ENCODE measurements at places on chromosomes 6 and 20.

GRCh38 chr6:77740380-77740779, 87.5 kb downstream of the MEI4 start:
- no peak for DNase-seq

GRCh38 chr6:31666337-31666965, 571 bp downstream of the CSNK2B start:
- no peak for DNase-seq

DNA sequence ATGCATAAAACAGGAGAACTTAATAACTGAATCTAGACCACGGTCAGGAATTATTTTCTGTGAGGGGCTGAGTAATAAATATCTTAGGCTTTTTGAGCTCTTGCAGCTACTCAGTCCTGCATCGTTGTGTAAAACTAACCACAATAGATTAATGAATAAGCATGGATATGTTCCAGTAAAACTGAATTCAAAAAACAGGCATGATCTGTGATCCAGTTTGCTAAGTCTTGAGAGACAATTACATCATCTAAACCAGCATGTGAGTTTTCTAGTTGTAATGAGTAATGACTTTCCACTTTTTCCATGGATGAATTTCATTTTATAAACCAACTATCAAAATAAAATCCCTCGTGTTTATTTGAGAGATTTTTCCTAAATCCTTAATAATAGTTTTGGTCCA, 336.8 kb downstream of the RFPL4B start:
- DNase-seq, result peak; percentile 27

GRCh38 chr6:169960521-169960885, 209.1 kb downstream of the ERMARD start:
- no peak for DNase-seq

DNA sequence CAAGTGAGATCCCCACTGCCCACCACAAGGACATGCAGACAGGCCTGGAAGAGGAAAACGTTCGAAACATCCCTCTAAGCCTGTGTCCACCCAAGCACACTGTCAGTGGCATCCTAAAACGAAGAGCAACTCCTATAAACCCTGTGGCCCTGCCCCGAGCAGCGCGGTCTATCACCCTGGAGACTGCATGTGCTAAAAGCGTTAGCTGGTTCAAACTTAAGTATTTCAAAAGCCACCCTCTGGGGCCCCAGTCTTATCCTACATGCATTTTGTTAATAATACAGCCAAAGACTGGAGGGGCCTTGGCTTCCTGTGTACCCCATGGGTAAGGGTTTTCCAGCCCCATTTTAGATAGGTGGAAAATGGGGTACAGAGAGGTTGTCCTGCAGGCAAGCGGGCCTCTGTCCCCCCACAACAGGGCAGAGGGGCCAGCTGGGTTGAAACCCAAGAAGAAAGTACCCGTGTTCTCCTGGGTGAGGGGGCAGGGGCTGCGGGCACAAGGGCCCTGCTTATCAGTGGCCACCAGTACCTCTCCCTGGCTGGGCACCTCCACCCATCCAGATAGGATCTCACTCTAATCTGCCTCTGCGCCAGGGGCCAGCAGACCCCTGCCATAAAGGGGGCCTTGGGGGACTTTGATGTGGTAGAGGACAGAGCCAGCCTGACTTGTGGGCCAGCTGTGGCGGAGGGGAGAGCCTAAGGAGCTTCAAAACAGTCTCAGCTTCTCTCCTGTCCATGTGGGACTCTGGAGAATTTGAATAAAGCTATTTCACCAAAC, 28.3 kb downstream of the PREX1 start:
- no peak for DNase-seq

- DNase-seq, result no peak
Observed at GRCh38 chr6:109308018-109308492, 74.2 kb downstream of the CD164 start.

DNA sequence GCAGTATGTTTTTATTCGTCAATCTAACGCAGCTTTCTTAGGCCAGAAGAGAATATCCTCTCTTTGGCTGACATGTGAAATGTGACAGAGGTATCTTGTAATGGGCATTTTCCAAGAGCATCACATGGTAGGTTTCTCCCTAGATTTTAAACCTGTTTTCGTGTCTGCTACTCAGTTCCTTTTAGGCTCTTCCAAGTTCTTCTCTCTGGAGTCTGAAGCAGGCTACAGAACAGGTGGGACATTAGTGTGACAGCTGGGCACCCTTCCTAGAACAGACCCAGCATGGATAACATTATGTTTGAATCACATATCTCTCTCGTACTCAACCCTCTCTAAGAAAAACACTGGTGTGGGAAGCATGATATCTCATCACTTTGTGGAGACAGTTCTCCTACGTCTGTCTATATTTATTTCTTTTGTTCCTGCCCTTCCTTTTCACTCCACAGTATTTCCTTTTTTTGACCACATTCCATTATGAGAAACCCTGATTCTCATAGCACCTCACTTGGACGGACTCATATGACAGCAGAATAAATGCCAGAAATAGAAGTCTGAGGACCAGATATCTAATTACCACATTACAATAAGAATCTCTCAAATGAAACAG, 263.4 kb downstream of the NKAIN2 start:
- no peak for DNase-seq

GRCh38 chr6:27814665-27815424, 97.4 kb downstream of the OR2B2 start:
- DNase-seq, result peak; percentile 87

DNA sequence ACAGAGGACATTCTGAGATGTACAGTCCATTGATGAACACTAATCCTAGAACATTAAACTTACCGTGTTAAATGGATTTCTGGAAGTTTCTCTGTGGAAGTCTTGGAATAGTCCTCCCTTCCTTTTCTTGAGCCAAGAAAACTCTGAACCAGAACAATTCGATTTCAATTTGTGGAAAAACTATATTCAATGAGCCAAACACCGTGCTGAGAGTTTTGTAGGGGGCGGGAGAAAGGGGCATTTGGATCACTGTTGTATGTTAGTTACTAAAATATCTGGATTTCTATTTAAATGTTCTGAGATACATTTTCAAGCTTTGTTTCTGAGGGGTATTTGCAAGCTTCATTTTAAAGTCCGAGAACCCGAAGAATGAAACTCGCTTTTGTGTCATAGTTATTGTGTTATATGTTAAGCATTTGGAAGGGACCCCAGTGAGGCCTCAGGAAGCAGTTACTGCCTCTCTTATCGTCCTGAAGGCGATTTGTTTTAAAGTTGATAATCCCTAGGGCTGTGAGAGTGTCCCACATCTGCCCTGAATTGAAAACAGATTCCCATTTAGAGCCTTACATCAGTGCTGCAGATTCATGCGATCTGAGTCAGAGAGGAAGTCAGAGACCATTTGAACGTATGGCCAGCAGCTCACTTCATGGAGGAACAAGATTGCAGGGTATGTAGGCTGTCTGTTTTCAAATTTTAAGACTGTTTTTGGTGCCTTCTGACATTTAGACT, 70.8 kb upstream of the SASH1 start:
- peak; percentile 51 for DNase-seq

DNA sequence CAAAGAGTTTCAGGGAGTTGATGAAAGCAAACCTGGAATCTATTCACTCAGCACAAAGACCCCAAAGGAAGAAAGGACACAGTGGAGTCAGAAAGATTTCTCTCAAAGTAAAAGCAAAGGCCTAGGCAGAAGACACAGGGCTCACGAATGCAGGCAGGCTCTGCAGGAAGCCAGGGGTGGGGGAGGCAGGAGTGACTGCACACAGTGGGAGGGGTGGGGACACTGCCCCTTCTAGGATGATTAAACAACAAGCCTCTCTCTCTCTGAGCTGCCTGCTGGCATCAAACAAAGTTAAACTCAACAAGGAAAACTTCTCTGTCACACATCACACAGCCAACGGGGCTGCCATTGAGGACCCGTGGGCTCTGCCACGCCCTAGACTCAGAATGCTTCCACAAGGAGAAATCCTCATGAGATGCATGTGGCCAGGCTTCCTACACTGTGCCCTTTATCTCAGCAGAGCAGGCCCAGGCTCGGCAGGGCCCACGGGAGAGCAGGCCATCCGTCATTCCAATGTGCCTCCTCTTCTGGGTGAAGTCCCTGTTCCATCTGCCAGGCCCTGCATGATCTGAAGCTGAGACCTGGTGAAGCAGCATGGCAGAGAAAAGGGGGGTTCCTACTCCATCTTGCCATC, 70.1 kb downstream of the RAMACL start:
- no peak for DNase-seq

DNA sequence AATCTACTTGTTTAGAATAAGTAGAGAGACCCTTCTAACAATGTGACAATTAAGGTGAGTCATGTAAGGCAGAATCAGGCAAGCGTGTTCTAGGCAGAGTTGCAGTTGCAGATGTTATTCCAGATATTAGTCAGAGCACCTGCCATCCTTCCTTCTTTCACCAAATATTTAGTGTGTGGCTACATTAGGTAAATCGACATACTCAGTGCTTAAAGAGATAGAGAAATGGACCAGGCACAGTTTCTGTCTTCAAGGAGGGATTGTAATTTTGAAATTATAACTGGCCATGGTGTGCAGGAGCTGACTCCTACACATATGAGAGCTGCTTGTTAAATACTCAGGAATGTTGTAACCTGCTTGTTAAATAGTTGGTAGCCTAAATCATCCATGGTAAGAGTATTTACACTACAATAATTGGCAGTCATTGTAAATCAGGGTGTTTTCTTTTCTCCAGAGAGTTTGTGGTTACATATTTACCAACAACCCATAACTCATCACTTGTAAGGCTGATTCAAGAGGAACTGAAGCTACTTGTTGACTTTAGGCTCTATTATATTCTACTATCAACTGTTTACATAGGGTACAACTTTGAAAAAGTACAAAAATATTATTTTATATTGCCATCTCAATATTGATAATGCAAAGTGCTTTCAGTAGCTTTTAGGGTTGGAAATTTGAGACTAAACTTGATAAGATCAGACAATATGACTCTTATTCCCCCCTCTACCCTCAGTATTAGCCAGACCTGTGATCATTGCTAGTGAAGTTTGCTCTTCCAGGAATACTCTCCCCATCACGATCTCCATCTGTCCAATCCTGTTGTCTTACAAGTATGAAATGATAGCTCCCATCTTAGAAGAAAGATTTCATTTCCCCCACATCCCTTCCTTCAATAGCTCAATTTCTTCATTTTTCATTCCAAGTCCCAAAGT, 607.1 kb downstream of the COL12A1 start:
- DNase-seq, result no peak

GRCh38 chr6:79064635-79065034, 13.4 kb downstream of the PHIP start:
- no peak for DNase-seq

GRCh38 chr6:17768388-17768787, 61.7 kb upstream of the NUP153 start:
- no peak for DNase-seq

GRCh38 chr20:36043892-36044515, 75.6 kb downstream of the CNBD2 start:
- no peak for DNase-seq

GRCh38 chr6:146574211-146574610, 24.6 kb upstream of the ADGB start:
- DNase-seq, result no peak

GRCh38 chr20:14758356-14758755, 420.9 kb upstream of the FLRT3 start:
- no peak for DNase-seq

DNA sequence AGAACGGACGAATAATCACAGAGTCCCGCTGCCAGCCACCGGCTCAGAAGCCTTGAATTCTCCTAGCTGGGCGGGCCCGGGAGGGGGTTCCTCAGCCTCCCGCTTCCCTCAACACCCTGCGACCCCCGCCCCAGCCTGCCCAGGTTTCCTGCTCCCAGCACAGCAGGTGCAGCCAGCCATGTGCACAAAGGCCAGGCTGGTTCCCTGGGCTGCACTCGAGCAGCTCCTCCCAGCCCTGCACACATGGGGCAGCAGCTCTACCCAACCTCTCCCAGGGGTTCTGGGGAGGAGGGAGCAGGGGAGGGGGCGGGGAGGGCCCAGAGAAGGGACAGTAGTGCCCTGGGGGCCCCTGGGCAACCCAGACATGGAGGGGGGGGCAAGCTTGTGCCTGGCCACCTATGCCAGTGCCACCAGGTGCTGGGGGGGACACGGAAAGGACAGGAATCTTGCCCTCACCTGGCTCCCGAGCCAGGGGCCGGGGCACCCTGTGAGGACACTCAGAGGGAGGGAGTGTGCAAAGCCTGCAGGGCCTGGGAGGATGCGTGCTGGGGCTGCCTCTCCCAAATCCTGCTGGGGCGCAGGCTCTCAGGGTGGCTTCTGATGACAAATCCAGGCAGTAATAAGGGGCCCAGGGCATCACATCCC, 1.2 kb upstream of the NTSR1 start:
- DNase-seq, result no peak

DNA sequence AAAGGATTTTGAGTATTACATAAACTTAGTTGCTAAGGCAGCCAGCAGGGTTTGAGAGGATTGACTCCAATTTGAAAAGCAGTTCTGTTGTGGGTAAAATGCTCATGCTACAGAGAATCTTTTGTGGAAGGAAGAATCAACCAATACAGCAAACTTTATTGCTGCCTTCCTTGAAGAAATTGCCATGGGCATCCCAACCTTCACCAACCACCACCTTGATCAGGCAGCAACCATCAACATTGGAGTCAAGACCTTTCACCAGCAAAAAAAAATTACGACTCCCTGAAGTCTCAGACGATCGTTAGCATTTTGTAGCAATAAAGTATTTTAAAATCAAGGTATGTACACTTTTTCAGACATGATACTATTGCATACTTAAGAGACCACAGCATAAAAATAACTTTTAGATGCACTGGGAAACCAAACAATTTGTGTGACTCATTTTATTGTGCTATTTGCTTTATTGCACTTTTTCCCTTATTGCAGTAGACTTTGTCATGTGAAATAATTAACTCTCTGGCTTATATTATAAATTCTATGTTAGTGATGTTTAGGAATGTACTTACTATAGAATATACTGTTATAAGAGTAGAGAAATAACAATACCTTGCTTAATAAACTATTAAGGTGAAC, 390.8 kb downstream of the CDKAL1 start:
- DNase-seq, result no peak

- DNase-seq, result no peak
Observed at GRCh38 chr6:25027221-25027916, 91.6 kb upstream of the RIPOR2 start.

DNA sequence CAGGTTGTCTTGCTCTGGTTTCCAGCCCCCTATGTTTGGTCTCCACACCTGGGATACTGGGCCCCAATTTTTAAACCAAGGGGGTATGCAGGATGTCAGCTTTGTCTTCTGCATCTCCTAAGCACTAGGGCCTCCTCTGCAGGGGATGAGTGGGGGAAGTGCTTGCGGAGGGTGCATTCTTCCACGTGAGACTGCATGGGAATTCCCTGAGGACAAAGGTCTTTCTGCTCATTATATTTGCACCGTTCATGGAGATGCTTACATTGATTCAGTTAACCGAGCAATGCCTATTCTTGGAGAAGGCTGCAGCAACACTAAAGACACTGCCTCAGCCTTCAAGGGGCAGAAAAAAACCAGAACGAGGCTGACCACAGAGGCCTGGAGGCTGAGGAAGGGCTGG, 45.4 kb downstream of the RAB44 start:
- DNase-seq, result no peak

- DNase-seq, result no peak
Observed at GRCh38 chr6:131053546-131054240, 9.4 kb downstream of the EPB41L2 start.

GRCh38 chr6:53623497-53623896, 42.1 kb downstream of the KLHL31 start:
- no peak for DNase-seq

GRCh38 chr6:55980627-55981211, 105.3 kb upstream of the BMP5 start:
- peak; percentile 2 for DNase-seq

GRCh38 chr6:140208286-140208685, 833.8 kb upstream of the CITED2 start:
- no peak for DNase-seq
